IPS DF 6.9 (cell line): ENCODE measurements at places on chromosomes 1 and 21.

- no peak for DNase-seq
- peaks cover 2% of the 10 kb centered on the region; the same call in 1 of the 2 replicates for H3K4me1 ChIP-seq
- H3K36me3 ChIP-seq, result no peaks in the 10 kb centered on the region
- no peaks in the 10 kb centered on the region for H3K27me3 ChIP-seq
- no peak overlapping the region for H3K4me3 ChIP-seq
- no peak overlapping the region for H3K27ac ChIP-seq
Measured at GRCh38 chr21:42337276-42337675, 13.5 kb downstream of the TFF2 start.

- H3K27ac ChIP-seq, result no peak overlapping the region
- DNase-seq, result no peak
- no peak overlapping the region for H3K4me3 ChIP-seq
- H3K4me1 ChIP-seq, result peaks cover 3% of the 10 kb centered on the region
- H3K36me3 ChIP-seq, result no peaks in the 10 kb centered on the region
- no peaks in the 10 kb centered on the region for H3K27me3 ChIP-seq
Measured at GRCh38 chr1:214913966-214914365, 168.6 kb upstream of the KCNK2 start.

GRCh38 chr1:198298640-198299039, 141.8 kb downstream of the NEK7 start:
- H3K4me3 ChIP-seq, result no peak overlapping the region
- H3K36me3 ChIP-seq, result no peaks in the 10 kb centered on the region
- no peaks in the 10 kb centered on the region for H3K27me3 ChIP-seq
- DNase-seq, result no peak

- no peak for DNase-seq
- no peak overlapping the region for H3K4me3 ChIP-seq
- peaks cover 1% of the 10 kb centered on the region; the same call in 1 of the 2 replicates for H3K4me1 ChIP-seq
- H3K36me3 ChIP-seq, result no peaks in the 10 kb centered on the region
- no peaks in the 10 kb centered on the region for H3K27me3 ChIP-seq
Measured at GRCh38 chr1:18419113-18419844, 61.5 kb upstream of the KLHDC7A start.

DNA sequence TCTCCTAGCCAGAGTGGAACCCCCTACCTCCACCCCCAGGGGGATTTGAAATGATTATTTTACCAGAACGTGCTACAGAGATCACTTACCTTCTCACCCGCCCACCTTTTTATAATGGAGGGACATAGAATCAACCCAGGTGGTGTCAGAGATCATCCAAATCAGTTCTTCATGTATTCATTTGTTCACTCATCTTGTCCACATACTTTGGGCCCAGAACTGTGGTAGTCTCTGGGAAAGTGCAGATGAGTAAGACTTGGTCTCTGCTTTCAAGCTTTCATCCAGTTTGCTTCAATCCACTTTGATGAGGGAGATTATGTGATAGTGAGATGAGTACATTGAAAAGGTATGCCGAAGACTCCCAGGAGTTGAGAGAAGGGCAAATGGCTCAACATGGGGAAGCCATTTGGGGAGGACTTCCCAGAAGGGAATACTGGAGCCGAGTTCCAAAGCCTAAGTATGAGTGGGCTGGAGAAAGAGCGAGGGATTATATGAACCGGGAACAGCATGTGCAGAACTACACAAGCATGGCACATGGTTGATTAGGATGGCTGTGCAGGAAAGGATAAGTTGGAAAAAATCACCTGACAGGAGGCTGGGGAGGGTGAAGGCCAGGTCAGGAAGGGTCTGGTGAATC, 1.9 kb downstream of the FGGY start:
- H3K4me1 ChIP-seq, result no peaks in the 10 kb centered on the region
- H3K36me3 ChIP-seq, result no peaks in the 10 kb centered on the region
- H3K4me3 ChIP-seq, result no peak overlapping the region

- H3K4me1 ChIP-seq, result peaks cover 3% of the 10 kb centered on the region; the same call in 1 of the 2 replicates
- no peaks in the 10 kb centered on the region for H3K27me3 ChIP-seq
Measured at GRCh38 chr1:17059391-17060305, 5.8 kb upstream of the SDHB start.

DNA sequence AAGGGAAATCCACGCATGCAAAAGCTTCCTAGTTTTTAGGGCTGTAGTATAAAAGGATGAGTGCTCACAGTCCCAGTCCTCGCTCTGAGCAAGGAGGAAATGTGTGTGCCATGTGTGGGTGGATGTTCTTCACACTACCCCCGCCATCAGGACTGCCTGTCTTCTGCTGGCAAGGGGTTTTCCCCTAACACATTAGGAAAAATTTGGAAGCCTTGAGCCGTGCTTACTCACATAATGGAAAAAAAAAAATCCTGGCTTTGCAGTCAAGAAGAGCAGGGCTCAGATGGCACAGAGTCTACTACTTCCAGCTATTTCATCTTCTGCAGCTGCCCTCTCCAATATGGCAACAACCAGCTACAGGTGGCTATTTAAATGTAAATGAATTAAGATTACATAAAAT, 363.1 kb downstream of the PLPP3 start:
- DNase-seq, result no peak
- H3K27ac ChIP-seq, result no peak overlapping the region
- no peaks in the 10 kb centered on the region for H3K27me3 ChIP-seq
- H3K4me3 ChIP-seq, result no peak overlapping the region
- H3K36me3 ChIP-seq, result no peaks in the 10 kb centered on the region

GRCh38 chr1:116411784-116412479, 38.9 kb downstream of the ATP1A1 start:
- no peak for DNase-seq
- H3K27me3 ChIP-seq, result no peaks in the 10 kb centered on the region
- no peaks in the 10 kb centered on the region for H3K4me1 ChIP-seq
- no peak overlapping the region for H3K4me3 ChIP-seq
- no peaks in the 10 kb centered on the region for H3K36me3 ChIP-seq
- H3K27ac ChIP-seq, result no peak overlapping the region

DNA sequence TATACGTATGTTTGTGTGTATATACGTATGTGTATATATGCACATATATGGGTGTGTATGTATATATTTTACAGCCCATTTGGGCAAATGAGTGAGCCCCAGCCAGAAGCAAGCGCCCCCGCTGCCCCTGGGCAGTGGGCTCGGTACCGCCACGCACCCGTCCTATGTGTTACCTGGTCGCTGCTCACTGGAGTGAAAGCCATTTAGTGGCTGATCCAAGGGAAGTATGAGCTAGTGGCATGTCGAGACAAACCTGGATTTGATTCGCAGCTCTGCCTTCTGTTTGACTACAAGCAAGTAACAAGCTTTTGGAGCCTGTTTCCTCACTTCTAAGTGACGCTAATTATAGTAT, 35.8 kb upstream of the JAK1 start:
- no peak for DNase-seq
- no peaks in the 10 kb centered on the region for H3K4me1 ChIP-seq
- no peaks in the 10 kb centered on the region for H3K36me3 ChIP-seq
- peaks cover 20% of the 10 kb centered on the region for H3K27me3 ChIP-seq

GRCh38 chr1:155085504-155086127, 7.0 kb downstream of the EFNA3 start:
- H3K4me3 ChIP-seq, result peak overlapping the region; percentile 72; the same call in 1 of the 2 replicates
- H3K36me3 ChIP-seq, result no peaks in the 10 kb centered on the region
- H3K4me1 ChIP-seq, result peaks cover 5% of the 10 kb centered on the region; the same call in 1 of the 2 replicates
- peaks cover 28% of the 10 kb centered on the region for H3K27me3 ChIP-seq
- no peak overlapping the region for H3K27ac ChIP-seq

- H3K36me3 ChIP-seq, result no peaks in the 10 kb centered on the region
- no peaks in the 10 kb centered on the region for H3K27me3 ChIP-seq
- H3K4me3 ChIP-seq, result no peak overlapping the region; the same call in 1 of the 2 replicates
- no peak overlapping the region for H3K27ac ChIP-seq
- no peak for DNase-seq
Measured at GRCh38 chr21:33229099-33229783, 497 bp upstream of the IFNAR2 start.

DNA sequence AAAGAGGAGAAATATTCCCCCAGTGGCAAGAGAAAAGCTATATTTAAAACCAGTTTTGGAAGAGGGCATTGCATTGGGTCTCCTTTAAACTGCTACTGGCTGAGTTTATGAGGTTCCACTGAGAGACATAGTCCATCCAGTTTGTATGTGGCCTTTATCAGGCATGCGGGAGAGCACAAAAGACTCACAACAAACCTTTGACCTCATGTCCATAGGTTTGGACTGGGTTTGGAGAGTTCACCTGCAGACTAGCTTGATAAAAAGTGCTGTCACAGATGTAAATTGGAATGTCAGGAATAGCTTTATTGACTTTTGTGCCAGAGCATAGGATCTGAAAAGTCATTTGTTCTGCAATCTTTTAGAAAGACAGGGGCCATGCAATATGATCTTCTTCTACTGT, 131.0 kb upstream of the NRIP1 start:
- no peaks in the 10 kb centered on the region for H3K36me3 ChIP-seq
- H3K4me1 ChIP-seq, result no peaks in the 10 kb centered on the region
- no peak overlapping the region for H3K27ac ChIP-seq
- DNase-seq, result no peak
- H3K4me3 ChIP-seq, result no peak overlapping the region
